ENCODE measurements at places on chromosomes 4 and X.
A peak's percentile ranks its signal among the peaks of the same experiment; 100 is the strongest.

- no peak for DNase-seq
Measured at GRCh38 chr4:112279025-112279881, 6.5 kb downstream of the TIFA start.

DNA sequence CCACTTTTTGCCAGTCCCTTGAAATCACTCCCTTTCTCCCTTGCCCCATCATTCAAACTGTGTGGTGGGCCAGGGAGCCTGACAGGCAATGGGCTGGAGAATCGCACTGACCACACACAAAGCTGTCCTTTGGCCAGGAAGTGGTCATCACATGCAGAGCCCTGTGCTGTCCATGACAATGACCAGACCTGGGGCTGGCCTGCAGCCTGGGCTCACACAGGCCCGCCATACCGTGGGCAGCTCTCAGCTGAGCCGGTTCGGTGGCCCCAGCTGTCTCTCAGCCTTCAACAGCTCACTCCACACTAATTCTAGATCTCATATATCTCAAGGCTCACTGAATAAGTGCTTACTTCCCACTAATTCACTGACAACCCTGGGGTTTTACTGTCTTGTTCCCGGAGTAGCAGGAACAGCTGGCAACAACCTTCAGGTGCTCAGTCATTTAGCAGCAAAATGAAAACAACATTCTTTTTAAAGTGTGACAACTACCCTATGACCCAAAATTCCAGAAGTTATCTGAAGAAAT lies 48.0 kb downstream of the USP46 start:
- DNase-seq: no peak

- peak; percentile 81 for DNase-seq
Measured at GRCh38 chr4:146957237-146957636, 11.6 kb upstream of the TTC29 start.

DNA sequence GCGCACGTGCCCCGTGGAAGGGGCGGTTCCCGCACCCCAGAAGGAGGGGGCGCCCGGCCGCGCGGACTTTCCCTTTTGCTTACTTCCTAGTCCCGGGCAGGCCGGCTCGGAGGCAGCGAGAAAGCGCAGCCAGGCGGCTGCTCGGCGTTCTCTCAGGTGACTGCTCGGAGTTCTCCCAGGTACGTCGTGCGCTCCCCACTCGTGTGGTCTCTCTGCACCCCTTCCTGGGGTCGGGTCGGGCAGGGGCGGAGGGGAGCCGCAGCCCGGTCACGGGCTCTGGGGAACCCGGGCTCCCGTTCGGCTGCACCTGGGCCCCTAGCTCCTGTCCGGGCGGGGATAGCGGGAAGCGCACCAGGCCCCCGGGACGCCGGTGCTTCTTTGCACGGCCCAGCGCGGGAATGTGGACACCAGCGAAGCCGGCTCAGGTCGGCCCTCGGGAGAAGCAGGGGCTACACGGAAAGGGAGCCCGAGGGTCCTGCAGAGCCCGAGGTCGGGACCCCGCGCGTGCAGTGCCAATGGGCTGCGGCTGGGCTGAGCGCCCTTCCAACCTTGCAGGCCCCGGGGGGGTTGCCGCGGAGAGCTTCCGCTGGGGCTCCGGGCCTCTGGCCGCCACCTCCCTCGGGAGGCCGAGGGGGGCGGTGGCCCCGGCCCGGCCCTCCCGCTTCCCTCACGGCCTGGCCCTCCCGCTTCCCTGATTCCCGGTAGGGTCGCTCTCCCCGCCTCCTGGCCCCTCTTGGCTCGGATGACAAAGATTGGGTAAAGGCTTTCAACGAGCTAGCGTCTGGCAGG lies at the start of gene TLR2:
Gene TLR2, plus strand, starts transcription at position 99 of the 789 bp plus-strand sequence. CDS start 18,628 bp downstream, outside the sequence.
- no peak for DNase-seq

GRCh38 chrX:4450177-4450576 lies 736.7 kb upstream of the PRKX start:
- no peak for DNase-seq

- no peak for DNase-seq
Measured at GRCh38 chrX:138484451-138484850, 227.1 kb downstream of the FGF13 start.

- no peak for DNase-seq
Measured at GRCh38 chr4:112023402-112023950, 121.8 kb upstream of the FAM241A start.

DNA sequence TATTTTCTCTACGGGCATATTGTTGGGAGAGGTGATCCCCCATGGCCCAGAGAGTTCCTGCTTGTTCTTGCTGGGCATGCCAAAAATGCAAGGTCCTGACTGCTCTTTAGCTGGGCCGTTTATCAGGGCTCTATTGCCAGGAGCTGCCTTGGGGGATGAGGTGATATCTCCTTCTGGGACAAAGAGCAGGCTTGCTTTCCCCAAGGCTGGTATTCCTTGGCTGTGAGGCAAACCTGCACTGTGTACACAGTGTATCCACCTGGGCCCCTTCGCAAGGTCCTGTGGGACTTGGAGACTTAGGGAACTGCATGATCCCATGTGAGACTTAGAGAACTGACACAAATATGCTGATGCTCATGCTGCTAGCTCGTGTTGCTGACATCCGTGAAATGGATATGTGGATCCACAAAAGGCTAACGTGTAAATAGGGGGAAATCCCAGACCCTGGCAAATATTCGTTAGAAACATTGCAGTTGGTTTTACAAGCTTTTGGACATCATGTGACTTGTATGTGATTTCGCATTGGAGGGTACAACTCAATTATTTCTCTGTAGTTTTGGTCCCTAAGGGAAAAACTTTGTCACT lies 24.4 kb upstream of the ZFX start:
- DNase-seq: no peak

DNA sequence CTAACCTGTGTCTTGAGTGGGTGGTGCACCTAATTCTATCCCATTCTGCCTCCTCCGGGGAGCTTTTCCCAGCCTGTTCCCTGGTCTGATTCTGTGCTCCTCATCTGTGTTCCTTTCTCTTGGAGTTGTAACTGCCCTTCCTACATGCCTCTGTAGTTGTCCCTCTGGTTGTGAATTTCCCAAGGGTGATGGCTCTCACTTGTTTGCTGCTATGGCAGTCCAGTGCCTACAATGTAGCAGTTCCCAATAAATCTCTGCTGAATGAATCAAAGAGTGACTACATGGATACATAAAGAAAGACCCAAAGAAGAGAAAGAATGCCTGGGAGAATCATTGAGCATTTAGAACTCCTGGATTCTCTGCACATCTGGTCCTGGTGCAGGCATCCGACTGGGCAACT lies 141.6 kb downstream of the HS3ST1 start:
- no peak for DNase-seq

DNA sequence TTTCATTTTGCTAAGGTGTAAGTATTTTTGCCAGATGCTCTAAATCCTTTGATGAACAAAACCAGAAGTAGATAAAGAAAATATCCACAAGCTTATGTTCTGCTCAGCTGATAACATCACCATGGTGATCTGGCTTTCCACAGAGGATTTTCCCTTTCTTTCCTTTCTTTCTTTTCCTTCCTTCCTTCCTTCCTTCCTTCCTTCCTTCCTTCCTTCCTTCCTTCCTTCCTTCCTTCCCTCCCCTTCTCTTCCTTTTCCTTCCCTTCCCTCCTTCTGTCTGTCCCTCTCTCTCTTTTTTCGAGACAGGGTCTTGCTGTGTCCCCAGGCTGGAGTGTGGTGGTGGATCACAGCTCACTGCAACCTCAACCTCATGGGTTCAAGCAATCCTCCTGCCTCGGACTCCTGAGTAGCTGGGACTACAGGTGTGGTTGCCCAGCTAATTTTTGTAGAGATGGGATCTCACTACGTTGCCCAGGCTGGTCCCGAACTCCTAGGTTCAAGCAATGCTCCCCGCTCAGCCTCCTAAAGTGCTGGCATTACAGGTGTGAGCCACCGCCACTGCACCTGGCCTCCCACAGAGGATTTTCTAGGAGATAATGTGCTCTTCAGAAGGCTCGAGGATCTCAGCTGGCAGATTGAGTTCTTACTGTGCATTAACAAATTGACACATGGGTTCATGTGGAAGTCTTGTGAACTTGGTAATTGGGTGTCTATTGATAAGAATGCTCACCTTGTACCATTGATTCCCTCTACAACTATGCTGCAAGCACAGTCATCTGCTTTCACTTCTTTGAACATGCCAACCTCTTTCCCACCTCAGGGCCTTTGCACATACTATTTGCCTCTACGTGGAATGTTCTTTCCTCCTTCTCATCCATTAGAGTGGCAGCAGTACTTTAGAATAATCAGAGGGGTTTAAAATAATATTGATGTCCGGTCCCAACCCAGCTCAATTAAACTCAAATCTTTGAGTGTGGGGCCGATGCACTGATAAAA lies 1.4 kb upstream of the RHOH start:
- no peak for DNase-seq

DNA sequence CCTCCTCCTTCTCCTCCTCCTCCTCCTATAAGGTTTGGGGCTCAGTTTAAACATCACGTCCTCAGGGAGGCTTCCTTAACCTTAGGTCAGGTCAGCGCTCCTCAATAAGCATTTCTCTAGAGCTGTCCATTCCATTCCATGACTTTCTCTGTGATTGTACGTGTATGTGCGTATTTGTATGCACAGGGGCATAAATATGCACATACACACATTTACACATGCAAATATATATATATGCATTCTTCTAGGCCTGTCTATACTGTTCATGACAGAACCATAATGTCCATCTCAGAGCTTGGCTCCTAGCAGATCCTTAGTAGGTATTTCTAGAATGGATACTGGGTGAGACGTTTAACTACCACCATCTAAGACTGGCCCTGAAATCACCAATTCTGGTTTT lies 258.6 kb downstream of the STIM2 start:
- DNase-seq: no peak

DNA sequence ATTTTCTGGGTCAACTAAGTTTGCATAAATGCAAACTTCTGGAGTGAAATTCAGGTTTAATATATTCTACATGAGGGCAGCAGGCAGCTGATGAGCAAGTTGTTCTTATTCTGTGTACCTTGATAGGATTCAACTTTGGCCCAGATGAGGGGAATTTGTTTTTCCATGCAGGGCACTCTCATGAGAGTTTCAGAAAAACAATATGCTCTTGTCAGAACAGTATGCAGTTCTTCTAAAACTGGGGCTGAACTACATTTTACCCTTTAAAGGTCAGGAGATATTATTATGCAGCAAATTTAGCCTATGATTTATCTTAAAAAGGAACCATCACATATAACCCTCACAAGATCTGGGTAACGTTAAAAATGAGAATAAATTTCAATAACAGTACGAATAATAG lies 19.2 kb downstream of the GPRIN3 start:
- no peak for DNase-seq

- DNase-seq: no peak
Measured at GRCh38 chr4:7650606-7651385, 216.1 kb upstream of the PSAPL1 start.

DNA sequence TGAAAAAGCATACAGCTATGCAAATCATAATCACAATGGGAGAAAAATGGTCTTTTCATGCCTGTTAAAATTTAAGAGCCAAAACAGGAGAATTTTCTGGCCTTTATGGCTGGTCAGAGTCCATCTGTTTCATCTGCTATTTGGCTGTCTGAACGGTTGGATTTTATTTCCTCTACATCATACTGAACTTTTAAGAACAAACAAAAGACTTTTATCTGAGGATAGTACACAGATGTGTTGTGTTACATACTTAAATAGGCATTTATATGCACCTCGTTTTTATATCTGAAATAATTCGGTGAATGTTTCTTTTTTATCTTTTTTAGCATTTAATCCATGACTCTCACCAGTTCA lies 18.0 kb upstream of the WWC2 start:
- DNase-seq: no peak

DNA sequence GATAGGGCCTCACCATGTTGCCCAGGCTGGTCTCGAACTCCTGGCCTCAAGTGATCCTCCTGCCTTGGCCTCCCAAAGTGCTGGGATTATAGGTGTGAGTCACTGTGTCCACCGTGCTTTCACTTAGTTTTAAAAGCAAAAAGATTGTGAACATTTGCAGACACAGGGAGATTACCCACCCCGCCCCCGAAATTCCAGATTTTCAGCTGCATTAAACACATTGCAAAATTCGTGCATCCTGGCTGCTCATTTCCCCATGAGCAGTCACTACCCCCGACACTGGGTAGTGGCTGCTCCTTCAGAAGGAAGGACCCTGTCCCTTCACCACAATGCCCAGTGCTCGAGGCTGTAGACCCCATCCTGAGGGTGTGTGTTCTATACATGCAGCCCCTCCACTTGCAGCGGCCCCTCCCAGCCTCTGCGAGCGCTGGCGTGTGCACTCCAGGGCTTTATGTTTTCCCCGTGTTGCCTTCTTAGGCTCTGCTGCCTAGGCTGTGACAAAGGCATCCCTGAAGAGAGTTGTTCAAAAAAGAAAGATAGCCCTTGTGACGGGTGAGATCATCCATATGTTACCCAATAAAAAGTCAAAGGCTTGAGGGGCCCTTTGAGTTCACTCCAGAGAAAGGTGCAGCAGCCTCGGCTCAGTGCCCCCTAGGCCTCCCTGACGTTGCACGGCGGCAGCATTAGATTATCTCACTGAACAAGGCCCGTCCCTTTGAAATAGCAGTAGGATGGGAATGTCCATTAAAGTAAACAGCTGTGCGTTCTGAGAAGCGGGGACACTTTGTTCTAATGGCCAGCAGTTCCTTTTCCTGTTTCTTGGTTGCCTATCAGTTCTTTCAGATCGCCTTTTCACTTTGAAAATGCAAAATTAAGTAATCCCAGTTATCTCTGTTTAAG lies 71.6 kb downstream of the SHROOM2 start:
- no peak for DNase-seq

DNA sequence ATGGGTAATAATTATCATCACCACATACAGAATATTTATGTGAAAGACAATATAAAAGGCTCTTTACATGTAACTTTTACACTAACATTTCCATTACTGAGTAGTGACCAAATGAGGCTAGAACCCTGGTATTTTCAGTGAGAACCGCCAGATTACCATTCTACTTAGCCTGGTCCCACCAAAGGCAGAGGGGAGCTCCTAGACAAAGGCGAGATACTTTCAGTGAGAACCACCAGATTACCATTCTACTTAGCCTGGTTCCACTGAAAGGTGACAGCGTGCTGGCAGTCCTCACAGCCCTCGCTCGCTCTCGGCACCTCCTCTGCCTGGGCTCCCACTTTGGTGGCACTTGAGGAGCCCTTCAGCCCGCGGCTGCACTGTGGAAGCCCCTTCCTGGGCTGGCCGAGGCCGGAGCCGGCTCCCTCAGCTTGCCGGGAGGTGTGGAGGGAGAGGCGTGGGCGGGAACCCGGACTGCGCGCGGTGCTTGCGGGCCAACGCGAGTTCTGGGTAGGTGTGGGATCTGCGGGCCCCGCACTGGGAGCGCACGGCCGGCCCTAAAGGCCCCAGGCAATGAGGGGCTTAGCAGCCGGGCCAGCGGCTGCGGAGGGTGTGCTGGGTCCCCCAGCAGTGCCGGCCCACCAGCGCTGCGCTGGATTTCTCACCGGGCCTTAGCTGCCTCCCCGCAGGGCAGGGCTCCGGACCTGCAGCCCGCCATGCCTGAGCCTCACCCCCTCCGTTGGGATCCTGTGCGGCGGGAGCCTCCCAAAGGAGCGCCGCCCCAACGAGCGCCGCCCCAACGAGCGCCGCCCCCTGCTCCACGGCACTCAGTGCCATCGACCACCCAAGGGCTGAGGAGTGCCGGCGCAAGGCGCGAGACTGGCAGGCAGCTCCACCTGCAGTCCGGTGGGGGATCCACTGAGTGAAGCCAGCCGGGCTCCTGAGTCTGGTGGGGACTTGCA lies 1276.1 kb downstream of the PCDH7 start:
- no peak for DNase-seq
